ENCODE measurements at places on chromosomes 12 and 14.

DNA sequence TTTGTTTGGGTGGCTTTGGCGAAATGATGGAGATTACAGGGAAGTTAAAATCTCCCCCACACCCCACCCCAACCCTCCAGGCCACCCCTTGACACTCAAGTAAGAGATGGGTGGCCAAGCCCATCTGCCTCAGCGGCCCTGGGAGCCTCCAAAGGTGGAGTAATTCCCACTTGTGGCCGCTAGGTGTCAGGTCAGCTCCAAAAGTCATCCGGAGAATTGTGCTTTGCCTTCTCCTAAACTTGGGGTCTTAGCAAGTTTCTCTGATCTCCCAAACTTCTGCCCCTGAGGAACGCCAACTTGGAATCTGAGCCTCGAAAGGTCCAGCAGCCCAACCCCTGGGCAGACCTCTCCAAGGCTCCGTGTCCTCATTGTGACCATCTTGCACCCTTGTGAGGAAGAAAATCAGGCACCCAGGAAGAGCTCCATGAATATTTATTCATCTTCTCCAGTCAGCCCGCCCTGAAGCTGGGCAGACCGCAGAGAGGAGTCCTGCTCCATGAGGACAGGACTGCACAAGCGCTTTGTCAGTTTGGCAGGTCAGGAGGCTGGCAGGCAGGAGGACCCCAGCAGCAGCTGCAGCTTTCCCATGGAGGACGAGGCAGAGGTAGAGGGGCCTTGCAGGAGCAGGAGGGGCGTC lies 46.7 kb downstream of the LRRC74A start:
- peak; percentile 27 for DNase-seq

GRCh38 chr12:64912516-64913255 lies 88.2 kb downstream of the TBC1D30 start:
- no peak for DNase-seq

DNA sequence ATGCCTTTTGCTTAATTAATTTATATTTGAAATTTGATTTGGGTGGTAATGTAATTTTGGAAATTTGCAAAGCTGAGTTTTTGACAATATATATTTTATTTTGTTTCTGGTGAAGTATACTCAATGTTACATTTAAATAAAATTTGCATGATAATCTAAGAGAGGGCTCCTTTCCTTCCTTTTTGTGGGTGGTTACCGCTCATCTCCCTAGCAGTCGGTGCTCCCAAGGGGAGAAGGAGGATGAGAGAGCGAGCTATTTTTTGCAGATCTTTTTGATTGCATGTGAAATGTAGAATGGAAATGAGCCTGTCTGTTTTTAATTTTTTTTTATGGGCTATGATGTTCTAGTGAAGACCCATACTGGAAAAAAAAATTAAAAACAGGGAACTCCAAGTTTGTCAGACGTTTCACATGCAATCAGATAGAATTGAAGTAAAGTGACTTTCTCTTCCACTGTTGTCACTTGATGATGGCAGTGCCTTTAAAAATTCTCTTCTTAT lies 39.8 kb downstream of the MSRB3 start:
- DNase-seq = no peak

- no peak for DNase-seq
Observed at GRCh38 chr14:20583142-20583541, 4.7 kb downstream of the RNASE11 start.

DNA sequence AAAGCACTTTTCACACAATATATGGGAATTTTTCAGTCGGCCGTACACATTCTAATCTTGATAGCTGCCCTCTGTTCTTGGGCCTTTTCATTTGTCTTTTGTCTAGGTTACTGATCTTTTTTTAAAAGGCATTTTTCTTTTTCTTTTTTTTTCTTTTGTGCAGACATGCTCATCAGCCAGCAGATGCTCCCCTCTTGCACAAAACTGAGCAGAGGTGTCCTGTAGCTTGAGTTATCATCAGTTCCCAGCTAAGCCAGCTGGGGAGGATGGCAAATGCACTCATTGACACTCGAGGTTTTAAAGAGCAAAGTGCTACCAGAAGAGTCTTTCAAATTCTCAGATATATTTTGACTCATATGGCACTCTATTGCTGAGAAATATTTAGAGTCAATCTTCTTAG lies 913.9 kb upstream of the SEL1L start:
- no peak for DNase-seq

- no peak for DNase-seq
Observed at GRCh38 chr14:101876555-101876938, 87.8 kb upstream of the DYNC1H1 start.

GRCh38 chr12:56080556-56081138 lies 682 bp downstream of the ERBB3 start:
- no peak for DNase-seq

Data from Panc1 (cell line).